ENCODE measurements at places on chromosomes 5 and 9.

DNA sequence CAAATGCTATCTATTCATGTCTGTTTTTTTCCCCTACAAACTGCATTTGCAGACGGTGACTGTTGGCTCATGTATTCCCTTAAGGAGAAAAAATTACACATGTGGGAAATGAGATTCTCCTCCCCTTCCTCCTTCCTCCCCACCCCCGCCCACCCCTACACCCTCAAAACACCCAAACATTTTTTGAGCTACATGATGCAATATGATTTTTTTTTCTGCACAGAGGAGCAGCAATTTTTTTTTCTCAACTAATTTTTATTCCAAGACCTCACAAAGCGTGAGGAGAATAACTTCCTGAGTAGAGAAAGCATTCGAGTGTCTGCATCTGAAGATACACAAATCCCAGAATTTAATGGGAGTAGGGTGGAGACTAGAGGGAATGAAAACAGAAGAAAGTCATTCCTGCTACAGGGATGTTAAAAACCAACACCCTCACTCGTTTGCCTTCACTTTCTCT, 118.1 kb downstream of the PRDM6 start:
- peak; percentile 37 for ATAC-seq

DNA sequence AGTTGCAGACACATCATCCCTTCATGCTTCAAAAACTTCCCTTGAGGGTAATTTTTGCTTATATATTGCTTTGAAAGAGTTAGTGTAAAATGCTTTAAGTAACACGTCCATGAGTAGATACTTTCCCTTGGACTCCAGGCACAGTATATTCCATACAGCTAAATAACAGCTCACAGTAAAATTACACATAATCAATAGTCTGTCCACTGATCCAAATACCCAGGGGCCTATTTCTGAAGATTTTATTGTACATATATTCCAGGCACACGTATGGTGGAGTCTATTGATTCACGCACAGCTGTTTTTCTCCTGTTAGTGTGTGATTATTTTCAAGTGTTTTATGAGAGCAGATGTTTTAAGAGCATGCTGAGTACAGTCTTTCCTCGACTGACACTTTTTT, 223.7 kb upstream of the GRAMD2B start:
- ATAC-seq = no peak

GRCh38 chr5:172616730-172617129, 24.3 kb upstream of the NEURL1B start:
- ATAC-seq = no peak

DNA sequence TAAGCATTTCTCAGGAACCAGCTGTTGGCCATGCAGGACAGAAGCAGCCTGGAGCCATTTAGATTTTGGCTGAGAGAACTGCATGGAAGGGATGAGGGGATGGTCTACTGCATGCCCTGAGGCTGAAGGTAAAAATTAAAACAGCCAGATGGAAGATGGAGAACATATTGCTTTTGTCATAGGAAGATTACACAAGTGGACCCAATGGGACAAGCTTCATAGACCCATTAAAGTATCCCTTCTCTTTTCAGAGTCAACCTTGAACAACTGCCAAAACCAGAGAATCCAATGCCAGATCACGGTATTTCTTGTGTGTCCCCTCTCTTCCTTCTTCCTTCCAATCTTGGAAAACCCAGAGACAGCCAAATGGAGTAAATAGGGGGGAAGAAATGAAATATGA, 253.4 kb downstream of the NR2F1-AS1 start:
- ATAC-seq = no peak

DNA sequence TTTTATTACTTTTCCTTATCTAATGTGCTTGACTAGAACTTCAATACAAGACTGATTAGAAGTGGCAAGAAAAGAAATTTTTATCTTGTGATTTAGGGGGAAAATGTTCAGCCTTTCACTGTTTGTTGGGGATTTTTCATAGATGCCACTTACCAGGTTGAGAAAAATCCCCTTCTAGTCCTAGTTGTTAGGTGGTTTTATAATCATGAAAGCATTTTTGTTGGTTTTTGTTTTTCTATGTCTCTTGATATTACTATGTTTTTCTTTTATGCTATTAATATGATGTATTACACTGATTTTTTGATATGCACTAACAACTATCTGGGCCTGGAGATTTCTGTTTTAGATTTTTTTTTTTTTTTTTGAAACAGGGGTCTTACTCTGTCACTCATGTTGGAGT, 134.0 kb downstream of the PARP8 start:
- ATAC-seq = no peak

DNA sequence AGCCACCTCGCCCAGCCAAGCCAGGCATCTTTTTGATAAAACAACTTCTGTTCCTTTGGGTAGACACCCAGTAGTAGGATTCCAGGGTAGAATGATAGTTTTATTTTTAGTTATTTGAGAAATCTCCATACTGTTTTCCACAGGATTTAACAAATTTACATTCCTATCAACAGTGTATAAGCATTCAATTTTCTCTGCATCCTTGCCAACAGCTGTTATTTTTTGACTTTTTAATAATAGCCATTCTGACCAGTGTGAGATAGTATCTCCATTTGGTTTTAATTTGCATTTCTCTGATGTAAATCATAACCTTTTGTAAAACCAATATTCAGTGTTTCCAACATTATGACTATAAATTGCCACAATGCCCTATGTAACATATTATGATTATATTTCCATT, 28.2 kb upstream of the CCNB1 start:
- peak; percentile 47 for ATAC-seq

GRCh38 chr5:98504505-98504904, 269.0 kb upstream of the RGMB start:
- ATAC-seq = no peak

- no peak for ATAC-seq
These were observed 692.9 kb upstream of the EDIL3 start for GRCh38 chr5:85077581-85077980.
